MCF 10A (cell line): ENCODE measurements at places on chromosomes 1 and 21.

GRCh38 chr1:236066828-236067386 lies 2.0 kb upstream of the NID1 start:
- peaks cover 6% of the 10 kb centered on the region for H3K4me1 ChIP-seq
- H3K4me3 ChIP-seq: no peak overlapping the region
- no peak overlapping the region for H3K27ac ChIP-seq
- no peaks in the 10 kb centered on the region for H3K27me3 ChIP-seq
- H3K36me3 ChIP-seq: no peaks in the 10 kb centered on the region

DNA sequence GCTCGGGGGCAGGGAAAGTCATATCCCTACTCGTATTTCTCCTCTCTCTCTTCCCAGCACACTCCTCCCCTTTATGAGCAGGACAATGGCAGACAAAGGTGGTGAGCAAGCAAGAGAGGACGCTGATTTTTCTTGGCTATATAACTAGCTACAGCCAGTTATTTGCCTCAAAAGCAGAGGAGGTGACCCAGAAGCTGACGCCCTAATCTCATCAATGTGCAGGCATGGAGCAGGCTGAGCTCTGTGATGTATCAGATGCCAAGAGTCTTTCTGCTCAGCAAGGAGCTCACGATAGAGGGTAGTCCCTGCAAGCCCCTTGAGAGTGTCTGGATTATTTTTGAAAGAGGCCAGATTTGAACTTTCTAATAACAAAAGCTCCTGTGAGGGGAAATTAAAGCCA lies 75.5 kb downstream of the ASTN1 start:
- H3K4me3 ChIP-seq: no peak overlapping the region
- DNase-seq: no peak
- H3K4me1 ChIP-seq: no peaks in the 10 kb centered on the region
- H3K27me3 ChIP-seq: no peaks in the 10 kb centered on the region

- no peak overlapping the region for H3K27ac ChIP-seq
- no peaks in the 10 kb centered on the region for H3K27me3 ChIP-seq
- no peak overlapping the region for H3K4me3 ChIP-seq
- peaks cover 4% of the 10 kb centered on the region for H3K36me3 ChIP-seq
These were observed 26.2 kb upstream of the TNFRSF1B start for GRCh38 chr1:12140515-12141162.

DNA sequence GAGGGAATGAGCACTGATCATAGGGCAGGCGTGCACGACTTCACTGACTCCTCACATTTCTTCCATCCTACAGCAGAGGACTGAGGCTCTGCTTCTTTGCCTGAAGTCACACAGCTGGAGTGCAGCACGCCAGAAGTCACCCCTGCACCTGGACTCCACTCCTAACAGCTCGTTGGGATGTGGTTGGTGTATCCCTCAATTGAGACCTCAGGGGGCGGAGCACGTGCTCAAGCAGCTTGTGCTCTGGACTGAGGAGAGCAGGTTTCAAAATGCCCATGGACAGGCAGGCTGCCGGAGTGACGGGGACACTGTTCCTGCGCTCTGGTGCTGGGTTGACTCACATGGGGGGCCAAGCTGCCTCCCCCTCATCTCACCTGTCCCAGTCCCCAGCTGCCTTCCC lies 13.9 kb downstream of the CHIT1 start:
- no peak overlapping the region for H3K4me3 ChIP-seq
- no peak overlapping the region for H3K27ac ChIP-seq
- no peaks in the 10 kb centered on the region for H3K36me3 ChIP-seq
- DNase-seq: no peak
- H3K4me1 ChIP-seq: no peaks in the 10 kb centered on the region

DNA sequence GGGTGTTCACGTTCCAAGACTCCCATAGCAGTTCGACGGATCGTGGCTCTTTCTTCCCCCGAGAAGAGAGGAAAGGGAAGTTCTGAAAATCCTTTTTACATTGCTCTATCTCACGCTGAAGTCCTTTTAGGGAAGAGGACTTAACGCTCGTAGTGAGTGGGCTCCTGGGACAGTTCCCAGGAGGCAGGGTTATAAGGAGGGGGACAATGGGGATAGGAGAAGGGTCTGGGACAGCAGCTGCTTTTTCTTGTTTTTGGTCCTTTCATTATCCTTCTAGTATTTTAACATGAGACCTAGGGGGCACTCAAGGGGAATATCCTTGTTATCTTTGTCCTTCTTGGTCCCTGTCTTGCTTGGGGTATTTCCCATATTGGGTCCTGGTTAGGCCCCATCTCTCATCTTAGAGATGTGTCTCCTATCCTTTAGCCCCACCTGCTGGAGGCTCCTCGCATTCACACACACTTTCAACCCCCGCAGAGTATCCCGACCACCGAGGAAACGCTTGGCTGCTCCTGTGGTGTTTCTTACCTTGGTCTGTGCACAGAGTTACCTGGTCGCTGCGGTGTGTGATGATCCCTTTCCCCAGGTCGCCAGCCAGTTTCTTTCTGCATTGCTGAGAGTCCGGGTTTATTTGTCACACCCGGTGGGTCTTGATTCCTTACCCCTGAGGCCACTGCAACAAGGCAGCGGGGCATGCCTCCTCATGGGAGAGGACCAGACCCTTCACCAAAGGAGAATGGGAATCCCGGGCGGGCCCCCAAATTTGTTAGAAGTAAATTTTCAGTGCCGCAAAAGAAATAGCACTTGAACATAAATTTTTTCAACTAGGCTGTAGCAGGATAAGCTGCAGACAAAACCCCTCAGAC lies 29.7 kb downstream of the SCCPDH start:
- H3K27me3 ChIP-seq: no peaks in the 10 kb centered on the region
- no peak overlapping the region for H3K27ac ChIP-seq
- peaks cover 10% of the 10 kb centered on the region for H3K4me1 ChIP-seq
- peaks cover 8% of the 10 kb centered on the region for H3K36me3 ChIP-seq

DNA sequence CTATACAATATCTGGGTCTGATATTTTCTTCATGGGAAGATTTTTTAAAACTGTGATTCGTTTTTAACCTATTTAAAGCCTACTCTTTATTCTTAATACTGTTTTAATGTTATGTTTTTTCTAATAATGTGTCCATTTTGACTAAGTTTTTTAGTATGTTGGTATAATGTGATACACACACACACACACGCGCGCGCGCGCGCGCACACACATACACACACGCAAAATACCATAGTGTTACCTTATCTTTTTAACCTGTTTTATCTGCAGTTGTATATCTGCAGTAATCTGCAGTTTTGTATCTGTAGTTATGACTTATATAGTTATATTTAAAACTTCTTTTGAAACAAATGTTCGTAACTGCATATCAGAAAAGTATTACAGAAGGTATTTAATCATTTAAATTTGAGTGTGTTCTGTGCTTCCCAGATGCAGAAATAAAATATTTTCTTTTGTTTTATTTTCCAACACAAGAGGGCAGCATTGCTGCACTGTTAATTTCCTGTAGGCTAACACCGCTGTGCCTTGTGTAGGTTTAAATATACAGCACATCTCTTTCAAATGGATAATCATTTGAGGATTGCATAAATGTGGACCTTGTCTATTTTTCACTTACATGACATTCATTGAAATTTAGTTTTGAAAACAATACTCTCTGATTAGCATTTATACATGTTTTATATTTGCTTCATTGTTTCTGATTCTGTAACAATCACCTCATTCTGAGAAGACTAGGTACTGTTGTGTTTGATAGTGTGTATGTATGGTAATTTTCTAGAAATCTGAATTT lies 166.1 kb downstream of the PDE4B start:
- DNase-seq: peak; percentile 62
- no peaks in the 10 kb centered on the region for H3K36me3 ChIP-seq
- H3K27ac ChIP-seq: no peak overlapping the region
- no peaks in the 10 kb centered on the region for H3K4me1 ChIP-seq
- no peak overlapping the region for H3K4me3 ChIP-seq
